Testis (tissue), 5 donors: ENCODE measurements at places on chromosomes 1 and 21.

DNA sequence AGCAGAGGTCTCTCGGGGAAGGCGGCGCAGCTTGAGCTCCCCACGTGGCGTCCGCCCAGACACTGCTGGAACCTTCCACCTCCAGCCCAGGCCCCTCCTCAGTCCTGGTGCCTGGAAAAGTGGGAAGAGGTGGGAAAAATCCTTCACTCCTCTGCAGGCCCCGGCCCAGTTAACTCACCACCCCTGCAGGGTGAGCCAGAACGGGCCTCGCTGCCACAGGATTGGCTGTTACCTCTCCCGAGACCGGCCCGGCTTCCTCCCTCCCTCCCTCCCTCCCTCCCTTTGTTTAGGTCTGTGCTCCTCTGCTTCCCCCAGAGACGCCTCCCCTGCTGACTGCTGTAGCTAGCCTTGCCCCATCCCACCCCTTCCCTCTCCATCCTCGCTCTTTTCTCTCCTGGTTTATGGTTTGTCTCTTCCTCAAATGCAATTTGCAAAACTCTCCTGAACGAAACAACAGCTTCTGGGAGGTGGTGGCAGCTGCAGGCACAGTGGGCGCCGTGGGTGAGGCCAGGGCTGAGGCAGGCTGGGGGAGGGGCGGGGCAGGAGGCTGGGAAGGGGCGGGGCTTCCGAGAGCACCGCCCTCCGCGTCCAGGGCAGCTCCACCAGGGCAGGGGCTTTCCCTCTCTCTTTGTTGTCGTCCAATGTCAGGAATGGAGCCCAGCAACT lies 6.5 kb downstream of the CAPN9 start:
- DNase-seq, result peak; percentile 56

DNA sequence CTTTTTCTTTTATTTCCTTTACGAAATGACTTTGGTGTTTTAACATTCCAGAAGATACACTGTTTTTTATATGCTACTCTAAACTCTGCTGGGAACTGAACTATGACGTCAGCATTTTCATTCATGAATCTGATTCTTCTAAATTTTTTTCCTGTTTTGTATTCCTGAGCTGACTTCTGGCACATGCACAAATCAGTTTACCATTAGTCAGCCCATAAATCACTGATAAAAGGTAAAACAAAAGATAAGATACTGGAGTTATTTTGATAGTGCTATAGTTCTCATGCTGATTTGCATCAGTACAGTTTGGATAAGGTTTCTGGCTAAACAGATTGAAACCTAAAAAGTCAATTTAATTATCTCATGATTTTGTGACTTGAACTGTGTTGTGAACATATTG lies 10.4 kb downstream of the CAMTA1 start:
- DNase-seq, result no peak

GRCh38 chr21:42151948-42152220 lies 67.1 kb upstream of the ABCG1 start:
- no peak for DNase-seq

GRCh38 chr1:200740571-200741208 lies 2.0 kb downstream of the CAMSAP2 start:
- no peak for DNase-seq

- DNase-seq, result no peak
These were observed 50.2 kb downstream of the SWT1 start for GRCh38 chr1:185207170-185207569.

GRCh38 chr1:45567911-45568310 lies 15.9 kb upstream of the NASP start:
- DNase-seq, result no peak
